Activated T-cell treated with anti-CD3 and anti-CD28 coated beads for 1 hour (primary cell): ENCODE measurements at places on chromosomes 12 and 14.
A peak's percentile ranks its signal among the peaks of the same experiment; 100 is the strongest.

- no peak for DNase-seq
These were observed 266.5 kb downstream of the SLC15A4 start for GRCh38 chr12:128557231-128557630.

GRCh38 chr12:1924996-1925683 is 6.7 kb upstream of the CACNA2D4 start:
- no peak for DNase-seq

DNA sequence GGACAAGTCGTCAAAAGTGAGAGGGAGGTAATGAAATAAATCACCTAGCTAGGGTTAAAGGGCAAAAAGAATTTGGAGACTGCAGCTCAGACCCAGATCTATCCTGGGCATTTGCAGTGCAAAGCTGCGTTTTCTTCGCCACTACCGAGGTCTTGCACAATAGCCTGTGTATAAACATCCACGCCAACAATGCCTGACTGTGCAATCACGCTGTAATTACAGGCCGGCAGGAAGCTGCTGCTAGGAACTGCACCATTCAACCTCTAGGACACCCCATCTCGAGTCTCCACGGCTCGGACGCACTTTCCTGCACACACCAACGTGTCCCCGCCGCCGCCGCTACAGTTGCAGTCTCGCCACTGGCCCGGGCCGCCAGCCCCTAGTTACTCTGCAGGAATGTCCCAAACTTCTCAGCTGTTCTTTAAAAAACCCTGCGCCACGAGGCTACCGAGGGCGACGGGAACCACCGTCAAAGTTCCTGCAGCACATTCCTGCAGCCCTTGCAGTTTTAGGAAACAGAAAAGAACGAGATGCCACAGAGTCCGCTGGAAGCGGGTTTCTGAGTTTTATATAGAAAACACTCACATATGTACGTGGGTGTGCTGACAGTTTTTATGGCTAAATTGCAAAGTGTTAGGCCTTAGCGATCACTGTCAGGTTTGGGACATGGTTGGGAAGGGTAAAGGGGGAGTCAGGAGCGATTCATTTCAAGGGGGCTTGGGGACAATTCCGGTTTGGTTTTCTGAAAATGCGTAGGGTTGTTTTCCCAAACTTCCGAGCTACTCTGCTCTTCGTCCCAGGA is 65.6 kb upstream of the PTGR2 start:
- peak; percentile 51 for DNase-seq

- no peak for DNase-seq
These were observed 45.4 kb downstream of the BCAT1 start for GRCh38 chr12:24903329-24904088.

DNA sequence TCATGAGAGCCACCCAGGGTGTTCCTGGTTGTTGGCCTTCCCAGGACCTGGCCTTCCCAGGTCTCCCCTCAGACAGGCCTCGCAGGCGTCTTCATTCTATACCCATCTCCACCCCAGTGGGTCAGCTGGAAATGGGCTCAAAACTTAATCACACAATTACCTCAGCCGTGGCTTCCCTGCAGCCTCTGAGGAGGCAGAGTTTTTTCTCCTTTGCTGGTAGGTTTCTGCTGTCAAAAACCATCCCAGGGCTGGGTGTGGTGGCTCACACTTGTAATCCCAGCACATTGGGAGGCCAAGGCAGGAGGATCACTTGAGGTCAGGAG is 13.2 kb downstream of the NFKBIA start:
- DNase-seq = no peak

- no peak for DNase-seq
These were observed 200.7 kb downstream of the SLC2A13 start for GRCh38 chr12:39905152-39905551.

- no peak for DNase-seq
These were observed 61.7 kb upstream of the AMIGO2 start for GRCh38 chr12:47141459-47141858.

DNA sequence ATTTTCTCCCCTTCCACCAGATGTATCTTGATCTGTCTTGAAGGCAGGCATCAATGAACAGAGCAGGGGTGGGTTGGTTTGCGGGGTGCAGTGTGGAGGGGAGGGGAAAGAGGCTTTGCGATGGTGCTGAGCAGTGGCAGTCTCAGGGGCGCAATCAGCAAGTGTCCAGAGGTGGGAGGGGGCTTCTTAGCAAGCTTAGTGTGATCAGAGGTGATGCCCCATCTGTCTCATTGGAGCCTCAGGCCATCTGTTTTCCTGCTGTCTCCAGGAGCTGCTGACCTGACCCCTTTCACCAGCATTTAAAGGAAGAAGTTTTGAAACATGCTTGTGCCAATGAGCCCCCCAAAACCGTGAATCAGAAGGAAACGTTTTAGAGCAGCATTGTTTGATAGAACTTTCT is 187.7 kb upstream of the LHX5 start:
- DNase-seq = no peak

GRCh38 chr14:26719514-26719913 is 121.7 kb upstream of the NOVA1 start:
- no peak for DNase-seq

- DNase-seq = no peak
These were observed 36.1 kb upstream of the ANKRD9 start for GRCh38 chr14:102545461-102546265.

DNA sequence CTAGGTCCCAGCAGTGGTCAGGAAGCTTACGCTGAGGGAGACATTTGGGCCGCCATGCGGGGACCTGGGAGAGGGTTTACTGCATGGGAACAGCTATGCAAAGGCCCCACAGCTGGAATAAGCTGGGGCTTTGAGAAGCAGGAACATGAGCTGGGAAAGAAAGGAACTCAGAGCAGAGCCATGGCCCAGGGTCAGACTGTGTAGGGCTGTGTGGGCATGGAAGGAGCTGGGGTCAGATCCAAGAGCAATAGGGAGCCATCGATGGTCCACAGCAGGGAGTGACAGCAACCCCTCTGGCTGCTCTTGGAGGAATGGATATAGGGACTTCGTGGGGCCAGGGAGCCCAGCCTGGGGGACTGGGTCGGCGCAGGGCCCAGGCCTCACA is 151.6 kb downstream of the ADGRD1 start:
- no peak for DNase-seq

GRCh38 chr14:98946940-98947339 is 325.1 kb downstream of the BCL11B start:
- no peak for DNase-seq

DNA sequence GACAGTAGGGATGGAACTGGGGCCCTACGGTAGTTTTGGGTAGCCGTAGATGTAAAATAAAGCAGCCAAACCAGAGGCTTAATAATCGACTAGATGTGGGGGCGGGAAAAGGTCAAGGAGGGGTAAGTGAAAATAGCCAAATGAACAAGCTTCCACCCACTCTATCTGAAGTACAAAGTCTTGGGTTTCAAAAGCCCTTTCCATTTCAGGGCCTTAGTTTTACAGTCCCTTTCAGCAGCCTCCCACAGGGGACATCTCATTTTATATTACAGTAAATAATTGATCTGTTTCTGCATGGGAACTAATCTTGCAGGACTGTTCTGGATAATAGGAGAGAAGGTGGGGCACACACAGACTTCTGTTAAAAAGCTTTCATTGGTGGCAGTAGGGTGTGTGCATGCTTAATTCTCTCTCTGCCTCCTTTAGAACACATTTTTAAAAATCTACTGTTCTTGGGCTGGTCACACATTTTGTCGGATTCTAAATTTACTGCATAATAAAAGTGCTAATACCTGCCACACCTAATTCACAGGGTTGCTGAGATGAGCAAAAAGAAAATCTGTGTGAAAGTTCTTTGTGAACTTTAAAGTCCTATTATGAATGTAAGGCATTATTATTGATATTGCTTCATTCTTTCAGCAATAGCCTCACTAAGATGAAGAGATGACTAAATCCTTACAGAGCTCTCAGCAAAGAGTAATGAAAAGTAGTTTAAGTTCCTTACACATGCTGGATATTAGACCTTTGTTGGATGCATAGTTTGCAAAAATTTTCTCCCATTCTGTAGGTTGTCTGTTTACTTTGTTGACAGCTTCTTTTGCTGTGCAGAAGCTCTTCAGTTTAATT is 104.6 kb downstream of the ITPR2 start:
- no peak for DNase-seq

DNA sequence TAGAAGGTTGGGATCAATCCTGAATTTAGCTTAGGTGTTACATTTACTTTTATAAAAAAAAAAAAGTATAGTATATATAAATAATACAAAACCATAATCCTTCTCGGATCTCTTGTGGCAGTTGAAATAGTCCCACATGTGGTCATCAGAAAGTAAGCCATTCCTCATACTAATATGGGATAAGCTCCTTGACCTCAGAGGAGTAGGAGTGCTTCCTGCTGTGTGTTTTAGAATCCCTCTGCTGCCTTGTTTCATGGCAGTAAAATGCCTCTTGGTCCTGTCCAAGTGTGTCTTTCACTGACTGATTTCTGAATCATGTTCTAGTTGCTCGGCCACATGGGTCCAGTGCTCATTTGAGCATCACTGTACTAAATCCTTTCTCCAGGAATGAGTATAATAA is 117.0 kb downstream of the NTN4 start:
- DNase-seq = no peak

GRCh38 chr14:93007225-93007997 is 84.5 kb downstream of the CHGA start:
- no peak for DNase-seq

GRCh38 chr12:86530996-86531655 is 274.9 kb upstream of the MGAT4C start:
- no peak for DNase-seq
